GM20000 (cell line): ENCODE measurements at places on chromosomes 2 and 18.

DNA sequence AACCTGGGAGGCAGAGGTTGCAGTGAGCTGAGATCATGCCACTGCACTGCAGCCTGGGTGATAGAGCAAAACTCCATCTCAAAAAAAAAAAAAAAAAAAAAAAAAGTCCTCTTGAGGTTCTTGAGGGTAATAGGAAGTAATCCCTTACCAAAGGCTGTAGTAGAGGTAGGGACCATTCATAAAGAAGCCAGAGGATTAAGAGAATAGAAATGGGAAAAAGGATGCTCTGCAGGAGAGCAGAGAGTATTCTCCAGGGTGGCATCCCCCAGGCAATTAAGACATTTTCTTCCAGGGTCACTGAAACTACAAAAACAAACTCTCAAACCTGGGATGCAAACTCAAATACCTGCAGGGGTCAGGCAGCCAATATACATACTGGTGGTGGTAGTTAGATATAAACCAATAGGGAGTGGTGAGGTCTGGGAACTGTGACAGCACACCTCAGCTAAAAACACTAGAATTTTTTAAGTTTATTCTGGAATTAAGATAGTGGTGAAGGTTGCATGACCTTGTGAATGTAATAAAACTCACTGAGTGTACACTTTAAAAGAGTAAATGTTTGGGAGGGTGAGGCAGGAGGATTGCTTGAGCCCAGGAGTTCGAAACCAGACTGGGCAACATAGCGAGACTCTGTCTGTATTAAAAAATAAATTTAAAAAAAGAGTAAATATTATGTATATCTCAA, 24.7 kb downstream of the RAPH1 start:
- no peak for DNase-seq

DNA sequence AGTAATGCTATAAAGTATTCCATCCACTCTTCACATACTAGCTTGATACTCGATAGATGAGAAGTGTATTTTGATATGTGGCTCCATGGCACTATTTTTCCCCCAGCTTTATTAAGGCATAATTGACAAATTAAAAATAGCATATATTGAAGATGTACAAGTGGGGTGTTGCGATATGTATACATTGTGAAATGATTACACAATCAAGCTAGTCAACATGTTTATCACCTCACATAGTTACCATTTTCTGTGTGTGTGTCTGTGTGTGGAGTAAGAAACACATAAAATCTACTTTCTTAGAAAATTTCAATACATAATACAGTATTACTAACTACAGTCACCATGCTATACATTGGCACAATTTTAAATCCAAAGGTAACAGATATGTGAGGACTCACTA, 82.5 kb upstream of the MYT1L start:
- no peak for DNase-seq

DNA sequence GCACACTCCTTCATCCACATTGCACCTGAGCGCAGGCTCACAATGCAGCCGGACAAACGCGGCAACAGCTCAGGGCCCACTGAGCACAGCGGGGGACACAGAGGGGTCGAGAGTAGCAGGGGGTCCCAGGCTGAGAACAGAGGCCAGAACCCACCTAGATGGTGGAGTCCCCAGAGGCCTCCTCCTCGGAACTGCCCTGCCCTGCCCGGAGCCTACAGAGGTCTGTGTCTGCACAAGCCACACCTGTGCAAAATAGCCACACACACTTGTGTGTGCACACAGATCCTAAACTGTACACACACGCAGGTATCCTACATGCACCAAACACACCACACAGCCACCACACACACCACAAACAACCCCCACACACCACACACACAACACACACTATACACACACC, 72.8 kb downstream of the TMEM18 start:
- no peak for DNase-seq

GRCh38 chr2:59066787-59067399, 825.8 kb upstream of the FANCL start:
- DNase-seq: no peak

DNA sequence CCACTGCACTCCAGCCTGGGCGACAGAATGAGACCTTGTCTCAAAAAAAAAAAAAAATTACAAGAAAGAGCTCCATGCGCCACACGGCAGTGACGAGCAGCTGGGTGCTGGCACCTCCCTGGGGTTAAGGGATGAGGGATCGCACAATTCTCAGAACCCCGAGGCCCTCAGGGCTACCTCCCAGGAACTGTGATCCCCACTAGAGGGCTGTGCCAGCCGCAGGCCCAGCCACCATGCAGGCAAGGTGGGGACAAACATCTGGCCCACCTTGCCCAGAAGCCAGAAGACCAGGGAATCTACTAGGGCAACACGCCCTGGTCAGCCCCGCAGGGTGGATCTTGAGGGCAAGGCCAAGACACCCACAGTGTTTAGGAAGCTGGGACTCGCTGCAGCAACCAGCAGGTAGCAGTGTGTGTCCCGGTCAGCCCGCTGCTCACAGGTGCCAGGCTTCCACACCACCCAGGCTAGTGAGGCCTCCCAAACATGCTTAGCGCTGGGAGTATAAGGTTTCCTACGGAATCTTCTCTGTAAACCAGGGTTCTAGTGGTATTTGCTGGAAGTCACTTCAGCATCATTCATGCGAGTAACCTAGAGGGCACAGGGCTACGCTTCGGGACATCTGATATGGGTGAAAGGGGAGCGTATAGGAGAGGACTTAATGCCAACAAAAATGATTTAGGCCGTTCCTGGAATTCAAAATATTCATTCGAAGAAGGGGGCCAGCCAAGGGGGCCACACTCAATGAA, 6.7 kb downstream of the SAG start:
- no peak for DNase-seq

DNA sequence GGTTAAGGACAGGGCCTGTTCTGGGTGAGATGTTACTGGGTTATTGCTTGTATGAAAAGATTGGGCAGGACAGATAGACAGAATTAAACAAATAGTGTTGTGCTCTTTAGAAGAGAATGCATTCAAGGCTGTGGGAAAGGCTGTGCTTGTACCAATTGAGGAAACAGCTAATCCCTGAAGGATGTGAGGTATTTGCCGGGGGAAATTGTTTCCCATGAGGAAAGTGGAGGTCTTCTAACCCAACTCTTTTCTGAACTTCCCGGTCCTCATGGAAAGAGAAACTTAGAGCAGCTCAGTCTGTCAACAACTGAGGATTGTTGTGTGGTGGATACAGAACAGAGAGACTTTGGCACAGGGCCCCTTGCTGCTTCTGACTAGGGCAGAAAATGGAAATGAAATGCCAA, 9.5 kb downstream of the SLC1A4 start:
- no peak for DNase-seq

DNA sequence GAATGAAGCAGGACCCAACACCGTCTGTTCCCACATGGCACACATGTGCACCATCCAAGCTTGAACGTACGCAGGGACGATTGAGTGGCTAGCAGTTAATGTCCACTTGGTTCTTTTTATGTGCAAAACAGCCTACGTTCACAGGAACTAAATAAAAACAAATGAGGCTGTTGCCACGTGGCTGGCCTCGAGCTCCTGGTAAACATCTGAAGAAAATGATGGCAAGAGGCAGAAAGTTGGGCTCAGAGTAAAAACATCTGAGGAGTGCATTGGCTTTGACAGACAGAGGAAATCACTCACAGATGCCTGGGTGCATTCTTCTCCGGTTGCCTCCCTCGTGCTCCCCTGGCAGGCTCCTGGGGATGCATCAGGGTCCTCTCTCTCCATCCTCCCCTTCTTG, 177.9 kb downstream of the NRP2 start:
- DNase-seq: no peak

DNA sequence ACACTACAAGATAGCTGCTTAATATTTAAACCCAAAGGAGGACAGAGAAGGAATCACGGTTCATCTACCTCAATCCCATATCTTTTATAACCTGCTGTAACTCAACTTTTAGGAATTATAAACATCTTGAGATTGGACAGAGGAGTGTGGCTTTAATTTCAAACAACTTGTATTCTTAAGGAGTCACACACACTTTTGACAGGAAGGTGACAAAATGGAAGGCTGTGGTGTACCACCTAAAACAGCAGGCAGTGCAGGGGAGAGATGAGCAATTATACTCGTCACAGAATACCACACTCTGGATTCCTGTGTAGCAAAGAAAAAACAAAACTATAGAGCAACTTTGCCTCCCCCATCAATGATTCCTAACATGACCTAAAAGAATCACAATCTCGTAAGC, 194.8 kb downstream of the ZEB2 start:
- peak; percentile 28 for DNase-seq

DNA sequence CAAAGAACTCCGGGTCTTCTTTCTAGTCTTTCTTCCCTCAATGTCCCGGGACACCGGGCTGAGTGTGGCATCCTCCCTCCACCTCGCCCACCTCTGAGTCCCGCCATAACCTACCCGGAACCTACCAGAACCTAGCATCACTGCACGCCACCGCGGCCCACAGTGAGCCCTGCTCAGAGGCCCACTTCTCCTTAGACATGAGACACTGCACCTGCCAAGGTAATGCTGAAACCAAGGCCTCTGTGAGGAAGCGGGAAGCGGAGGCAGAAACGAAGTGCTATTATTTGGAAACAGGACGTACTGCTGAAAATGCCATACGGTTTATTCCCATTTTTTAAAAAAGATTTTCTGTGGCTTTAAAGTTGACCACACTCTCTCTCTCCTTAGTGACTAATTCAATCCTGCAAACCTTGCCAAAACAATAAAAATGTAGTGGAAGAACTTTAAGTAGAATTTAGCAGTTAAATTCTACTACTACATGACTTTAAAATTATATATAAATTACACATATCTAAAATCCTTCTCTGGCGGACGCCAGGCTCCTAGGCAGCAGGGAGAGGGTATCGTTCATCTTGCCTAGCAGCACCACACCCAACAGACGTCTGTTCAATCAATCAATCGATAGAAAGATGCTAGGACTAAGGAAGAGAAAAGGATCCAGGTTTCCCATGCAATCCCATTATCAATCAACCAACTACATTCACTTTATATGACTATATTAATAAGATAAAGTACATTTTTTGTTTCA, 82.0 kb downstream of the ZNF516 start:
- no peak for DNase-seq

DNA sequence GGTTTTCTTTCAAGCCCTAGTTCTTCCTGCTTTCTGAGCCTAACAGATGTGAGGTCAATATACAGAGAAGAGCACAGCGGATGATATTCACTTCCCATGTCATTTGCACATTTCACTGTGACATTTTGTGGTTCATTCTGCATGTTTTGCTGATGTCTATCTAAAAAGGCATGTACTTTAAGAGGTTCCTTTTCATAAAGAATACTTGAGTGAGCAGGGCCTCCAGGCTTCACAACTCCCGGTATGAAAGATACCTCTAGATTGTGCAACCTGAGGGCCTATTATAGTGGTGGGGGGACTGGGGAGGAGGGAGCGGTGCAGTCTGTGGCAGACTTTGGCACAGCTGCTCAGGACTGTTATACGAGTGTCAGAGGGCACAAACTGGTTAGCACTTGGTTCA, 54.6 kb downstream of the CPO start:
- DNase-seq: no peak

DNA sequence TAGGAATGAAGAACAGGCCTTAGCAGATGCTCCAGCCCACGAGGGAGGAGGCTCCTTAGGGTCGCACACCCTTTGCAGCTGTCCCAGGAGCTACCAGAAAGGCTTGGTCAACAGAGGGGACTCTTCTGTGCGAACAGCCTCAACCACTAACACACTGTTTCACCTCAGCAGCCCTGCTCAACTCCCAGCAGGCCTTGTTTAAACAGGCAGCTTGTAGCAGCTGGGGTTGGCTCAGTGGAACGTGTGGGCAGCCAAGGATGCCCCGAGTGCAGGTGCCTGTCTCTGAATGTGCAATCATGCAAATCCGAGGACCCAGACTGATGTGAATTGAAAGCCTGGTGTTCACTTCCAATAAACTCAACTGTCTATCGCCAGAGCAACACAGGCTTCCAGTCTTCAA, 88.7 kb upstream of the CXCR4 start:
- peak; percentile 55 for DNase-seq

DNA sequence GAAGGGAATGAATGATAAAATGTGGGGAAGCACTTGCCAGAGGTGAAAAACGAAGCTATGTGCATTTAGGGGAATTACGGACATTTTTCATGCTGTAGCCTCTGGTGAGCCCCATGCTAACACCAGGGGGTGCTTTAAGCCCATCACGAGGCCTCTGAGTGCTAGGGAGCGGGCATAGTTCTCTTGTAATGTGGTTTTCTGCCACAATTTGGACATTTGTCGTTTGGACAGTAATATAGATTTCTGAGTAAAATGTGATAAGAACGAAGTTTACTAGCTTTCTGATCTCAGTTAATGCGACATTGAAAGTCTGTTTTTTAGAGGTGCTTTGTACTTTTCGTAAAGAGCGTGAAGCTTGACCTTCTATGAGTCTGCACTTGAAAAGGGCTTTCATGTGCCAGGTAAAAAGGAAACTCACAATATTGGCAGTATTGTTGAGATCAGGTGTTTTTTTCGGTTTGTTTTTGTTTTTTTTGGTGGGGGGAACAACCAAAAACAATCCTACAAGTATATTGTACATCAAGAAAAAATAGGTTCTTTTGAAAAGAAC, 50.6 kb downstream of the TRAF3IP1 start:
- peak; percentile 64 for DNase-seq

DNA sequence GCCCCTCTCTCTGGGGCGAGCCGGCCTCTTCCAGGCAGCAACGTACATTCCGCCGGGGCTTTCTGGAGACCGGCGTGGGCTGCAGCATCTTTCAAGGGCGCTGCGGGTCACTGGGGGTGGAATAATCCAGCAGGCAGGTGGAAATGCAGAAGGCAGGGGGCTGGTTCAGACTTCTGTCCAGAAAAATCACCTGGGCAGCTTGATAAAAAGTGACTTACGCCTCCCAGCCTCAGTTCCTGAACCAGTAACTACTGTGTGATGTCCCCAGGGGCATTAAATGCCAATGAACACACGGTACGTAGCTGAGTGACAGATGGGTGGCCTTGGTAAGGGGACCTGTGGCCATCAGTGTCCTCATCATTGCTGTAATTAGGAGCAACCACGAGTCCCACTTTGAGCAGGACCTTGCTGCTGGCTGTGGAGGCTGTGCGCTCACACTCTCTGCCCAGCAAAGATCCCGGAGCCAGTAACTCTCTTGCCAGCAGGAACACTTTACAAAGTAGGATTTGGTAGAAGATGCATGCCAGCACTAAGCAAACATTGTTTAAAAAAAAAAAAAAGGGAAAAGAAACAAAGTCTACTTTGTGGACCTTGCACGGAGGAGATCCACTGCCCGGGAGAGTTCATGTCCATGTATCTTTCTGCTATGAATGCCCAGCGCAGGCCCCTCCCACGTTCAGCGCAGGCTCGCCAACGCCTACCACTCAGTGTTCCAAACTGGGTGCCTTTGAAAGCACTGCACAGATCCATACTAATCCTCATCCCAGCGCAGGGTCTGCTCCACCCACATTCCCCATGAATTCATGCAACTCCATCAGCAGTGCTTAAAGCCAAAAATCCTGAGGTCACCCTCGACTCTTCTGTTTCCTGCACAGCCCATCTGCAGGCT, 177.3 kb downstream of the HDAC4 start:
- DNase-seq: no peak

GRCh38 chr2:72148837-72149555, 1.3 kb upstream of the CYP26B1 start:
- DNase-seq: peak; percentile 44

- DNase-seq: peak; percentile 26
Observed at GRCh38 chr18:32469190-32469651, 1.5 kb downstream of the GAREM1 start.

GRCh38 chr2:74952575-74952974, 5.9 kb upstream of the POLE4 start:
- DNase-seq: no peak

GRCh38 chr2:61291851-61292575, 130.0 kb downstream of the C2orf74 start:
- no peak for DNase-seq

GRCh38 chr2:6780765-6781274, 84.9 kb downstream of the CMPK2 start:
- DNase-seq: no peak
